ENCODE measurements at places on chromosomes 2 and 18.

DNA sequence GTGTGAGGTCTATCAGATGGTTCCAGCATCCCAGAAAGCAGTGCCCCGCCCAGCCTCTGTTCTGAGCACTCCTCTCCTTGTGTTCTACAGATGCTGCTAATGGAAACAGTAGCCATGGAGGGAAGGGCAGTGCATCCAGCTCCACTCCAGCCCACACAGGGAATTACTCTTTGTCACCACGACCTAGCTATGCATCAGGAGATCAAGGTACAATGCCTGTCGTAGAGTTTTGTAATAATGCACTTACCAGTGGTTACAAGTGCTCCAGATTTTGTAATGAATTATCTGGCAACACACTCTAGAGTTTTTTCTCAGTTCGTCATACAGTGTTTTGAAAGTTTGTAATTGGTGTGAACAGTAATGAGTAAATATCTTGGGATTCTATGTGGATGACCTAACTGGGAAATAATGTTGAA is 161.1 kb downstream of the ESCO1 start:
- no peak for DNase-seq

DNA sequence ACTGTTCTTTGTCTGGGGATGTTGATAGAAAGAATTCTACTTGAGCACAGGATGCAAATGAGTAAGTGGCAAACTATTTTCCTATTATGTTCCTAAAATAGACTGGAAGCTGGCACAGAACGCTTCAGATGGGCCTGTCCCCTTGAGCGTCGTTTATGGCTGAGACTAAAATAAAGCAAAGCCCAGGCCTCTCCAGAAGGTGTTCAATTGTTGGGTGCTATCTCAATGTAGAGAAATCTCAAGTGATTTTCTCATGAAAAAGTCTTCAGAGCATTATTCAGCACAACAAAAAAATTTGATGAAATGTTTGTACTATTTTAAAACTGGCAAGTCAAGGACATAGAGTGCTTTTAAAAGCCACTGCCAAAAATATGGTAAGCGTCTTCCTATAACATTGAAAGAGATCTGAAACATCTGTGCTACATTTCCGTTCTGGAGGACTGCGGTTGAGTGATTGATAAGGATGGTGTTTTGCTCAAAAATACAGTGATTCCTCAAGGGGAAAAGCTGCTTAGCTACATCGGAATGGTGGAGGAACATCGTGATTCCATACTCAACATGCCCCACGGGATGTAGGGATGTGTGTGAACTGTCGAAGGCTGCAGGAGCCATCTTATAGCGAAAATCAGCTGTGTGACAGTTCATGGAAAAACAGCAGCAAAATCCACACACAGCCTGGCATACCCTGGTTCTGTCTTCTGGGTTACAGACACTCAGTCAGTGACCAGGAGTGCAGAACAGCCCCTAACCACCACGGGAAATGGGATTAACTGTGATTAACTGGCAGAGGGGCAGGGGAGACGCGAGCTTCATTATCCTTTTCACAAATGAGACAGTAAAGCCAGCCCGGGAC is 10.4 kb upstream of the LRRFIP1 start:
- DNase-seq = no peak

- no peak for DNase-seq
These were observed 32.3 kb downstream of the FHOD3 start for GRCh38 chr18:36329684-36330434.

- peak; percentile 41 for DNase-seq
These were observed 54.8 kb upstream of the CCDC178 start for GRCh38 chr18:33495278-33495677.

DNA sequence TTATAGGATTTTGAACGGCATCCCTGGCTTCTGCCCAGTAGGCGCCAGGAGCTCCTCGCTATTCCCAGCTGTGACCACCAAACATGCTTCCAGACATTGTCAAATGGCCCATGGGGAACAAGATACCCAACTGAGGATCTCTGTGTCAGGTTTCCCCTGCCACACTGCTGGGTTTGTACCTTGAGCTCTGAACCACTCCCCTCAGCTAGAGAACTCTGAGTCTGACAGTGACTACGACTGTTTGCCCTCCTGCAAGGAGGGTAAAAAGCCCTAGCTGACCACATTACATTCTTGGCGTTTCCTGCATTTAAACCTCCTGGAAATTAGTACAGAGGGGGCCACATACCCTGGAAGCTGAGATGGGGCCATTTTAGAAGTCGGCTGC is 12.4 kb downstream of the LRRFIP1 start:
- DNase-seq = no peak

DNA sequence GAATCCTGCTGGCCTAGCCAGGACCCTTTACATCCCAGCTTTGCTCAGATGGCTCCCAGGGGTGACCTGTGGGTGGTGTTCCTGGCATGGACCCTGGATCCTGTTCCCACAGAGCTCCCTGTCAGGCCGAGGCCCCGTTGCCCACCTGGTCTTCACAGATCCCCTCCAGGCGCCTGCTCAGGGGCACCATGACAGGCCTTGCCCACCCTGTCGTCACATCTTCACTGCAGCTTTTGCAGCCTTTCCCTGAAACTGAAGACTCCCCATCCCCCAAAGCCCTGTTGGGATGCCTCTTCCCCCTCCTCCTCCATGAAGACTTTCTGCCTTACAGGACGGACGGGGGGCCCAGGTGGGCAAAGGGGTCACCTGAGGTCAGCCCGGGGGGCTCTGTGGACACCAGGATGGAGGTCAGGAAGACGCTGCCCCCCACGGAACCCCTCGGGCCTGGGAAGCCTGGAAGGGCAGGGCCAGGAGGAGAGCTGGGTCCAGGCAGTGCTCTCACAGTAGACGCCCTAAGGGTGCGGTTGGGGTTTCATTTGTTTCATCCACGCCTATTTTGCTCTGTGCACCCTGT is 13.0 kb upstream of the KIF1A start:
- DNase-seq = no peak

- DNase-seq = no peak
These were observed 1.3 kb downstream of the VWA3B start for GRCh38 chr2:98088261-98088660.

DNA sequence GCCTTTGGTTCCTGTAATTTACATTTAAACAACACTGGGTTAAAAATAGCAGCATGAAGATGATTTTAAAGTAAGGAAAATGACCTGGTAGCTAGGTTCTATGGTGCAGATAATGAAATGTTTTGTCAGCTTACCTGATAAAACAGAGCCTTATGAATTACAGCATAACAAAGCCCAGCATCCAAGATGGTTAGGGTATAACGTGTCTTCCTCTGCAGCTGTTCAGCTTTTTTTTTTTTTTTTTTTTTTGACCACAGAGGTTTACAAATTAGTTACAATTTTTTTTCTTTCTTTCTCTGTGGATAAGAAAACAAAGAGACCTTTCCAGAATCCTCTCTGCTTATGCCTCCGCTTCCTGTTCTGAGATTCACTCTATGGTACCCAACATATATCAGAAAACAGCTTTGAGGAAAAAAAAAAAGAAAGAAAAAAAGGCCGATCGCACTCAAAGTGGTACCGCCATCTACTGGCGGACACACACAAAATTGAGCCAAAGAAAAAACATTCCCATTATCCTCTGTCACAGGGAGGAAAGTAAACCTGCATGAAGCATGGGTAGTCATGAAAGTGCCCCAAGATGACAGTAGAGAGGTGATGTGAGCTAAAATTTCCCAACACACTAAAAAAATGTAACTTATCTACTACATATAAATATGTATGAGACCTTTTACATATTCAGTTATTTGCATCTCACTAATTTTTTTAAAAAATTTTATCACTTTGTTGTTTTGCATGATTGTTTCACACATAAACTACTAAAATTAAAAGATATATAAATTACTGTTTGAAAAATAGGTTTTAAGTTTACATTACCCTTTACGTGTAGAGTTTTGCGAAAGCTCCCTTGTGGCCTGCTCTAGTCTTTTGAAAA is at the start of gene SCN3A:
Gene SCN3A (minus strand): TSS at position 362 of the 871 bp plus-strand sequence. CDS start 27,656 bp downstream, outside the sequence.
- peak; percentile 48 for DNase-seq

- no peak for DNase-seq
These were observed 8.8 kb downstream of the IWS1 start for GRCh38 chr2:127517465-127517864.

DNA sequence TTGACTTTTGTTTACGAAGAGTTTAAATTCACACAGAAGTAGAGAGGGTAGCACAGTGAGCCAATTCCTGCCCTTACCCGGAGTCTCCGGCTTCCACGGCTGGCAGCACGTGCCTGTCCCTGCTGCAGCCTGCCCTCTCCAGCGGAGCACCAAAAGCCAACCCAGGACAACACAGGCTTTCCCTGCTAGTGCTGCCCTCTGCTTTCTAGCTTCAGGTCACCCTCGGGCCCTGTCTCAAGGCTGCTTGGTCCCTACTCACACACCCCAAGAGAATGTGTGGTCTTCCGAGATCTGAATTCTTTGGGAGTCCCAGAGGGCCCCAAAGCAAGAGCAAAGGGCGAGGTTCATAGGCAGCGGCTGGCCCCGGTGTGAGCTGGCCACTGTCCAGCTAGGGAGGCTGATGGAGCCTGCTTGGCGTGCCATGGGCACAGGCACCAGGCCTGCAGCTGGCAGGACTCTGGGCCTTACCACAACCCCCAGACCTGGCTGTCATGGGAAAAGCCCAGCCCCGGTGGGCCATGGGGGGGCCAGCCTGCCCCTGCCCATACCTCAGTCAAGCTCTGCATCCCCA is 7.0 kb upstream of the HS6ST1 start:
- no peak for DNase-seq

GRCh38 chr18:55462652-55463051 is 125.3 kb downstream of the TCF4 start:
- DNase-seq = no peak

DNA sequence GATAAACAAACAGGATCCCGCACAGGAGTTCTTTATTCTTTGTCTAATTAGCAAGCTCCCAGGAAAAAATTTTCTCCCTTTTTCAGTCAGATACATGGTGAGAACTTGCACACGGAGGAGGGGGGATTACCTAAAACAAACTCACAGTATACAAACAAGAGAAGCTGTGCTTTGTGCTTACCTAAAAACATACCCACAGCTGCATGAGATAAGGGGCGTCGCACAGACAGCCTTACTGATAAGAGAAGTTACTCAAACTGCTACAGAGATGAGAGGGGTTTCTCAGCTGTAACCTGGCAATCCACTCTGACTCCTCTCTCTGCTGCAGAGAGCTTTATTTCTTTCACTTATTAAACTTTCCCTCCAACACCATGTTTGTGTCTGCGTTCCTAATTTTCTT is 32.9 kb upstream of the ST3GAL5 start:
- DNase-seq = no peak

GRCh38 chr2:39780825-39781600 is 2.0 kb upstream of the THUMPD2 start:
- DNase-seq = no peak

DNA sequence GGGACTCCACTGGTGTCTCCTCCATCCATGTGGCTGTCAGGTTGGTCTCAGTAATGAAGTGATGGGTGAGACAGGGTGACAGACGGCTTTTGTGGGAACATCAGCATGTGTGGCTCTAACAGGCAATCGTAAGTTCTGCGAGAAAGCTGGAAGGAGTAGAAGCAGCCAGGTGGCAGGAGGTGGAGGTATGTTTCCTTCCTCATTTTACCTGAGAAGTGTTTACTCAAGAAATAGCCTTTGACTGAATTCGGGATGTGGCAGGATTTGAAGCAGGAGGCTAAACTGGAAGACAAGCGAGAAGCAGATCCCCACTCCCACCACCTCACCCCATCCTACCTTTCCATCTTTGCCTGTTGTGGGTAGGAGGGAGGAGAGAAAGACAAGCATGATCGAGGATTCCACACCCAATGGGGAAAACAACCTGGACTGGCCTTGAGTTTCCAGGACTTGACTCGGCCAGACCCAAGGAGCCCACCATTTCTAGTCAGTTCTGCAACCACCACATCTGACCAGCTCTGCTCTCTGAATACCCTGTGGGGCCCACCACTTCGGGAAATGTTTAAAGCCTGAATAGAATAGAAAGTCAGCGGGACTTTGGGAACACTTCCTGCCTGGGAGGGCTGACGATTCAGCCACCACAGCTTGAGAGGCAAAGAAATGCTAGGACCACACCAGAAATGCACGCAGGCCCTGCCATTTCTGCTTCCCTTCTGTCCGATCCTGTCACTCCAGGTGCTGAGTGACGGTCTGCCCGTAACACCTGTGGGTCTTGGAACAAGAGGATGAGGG is 1.2 kb downstream of the ABCG8 start:
- no peak for DNase-seq

GRCh38 chr18:22504251-22505030 is 86.7 kb upstream of the CTAGE1 start:
- no peak for DNase-seq

DNA sequence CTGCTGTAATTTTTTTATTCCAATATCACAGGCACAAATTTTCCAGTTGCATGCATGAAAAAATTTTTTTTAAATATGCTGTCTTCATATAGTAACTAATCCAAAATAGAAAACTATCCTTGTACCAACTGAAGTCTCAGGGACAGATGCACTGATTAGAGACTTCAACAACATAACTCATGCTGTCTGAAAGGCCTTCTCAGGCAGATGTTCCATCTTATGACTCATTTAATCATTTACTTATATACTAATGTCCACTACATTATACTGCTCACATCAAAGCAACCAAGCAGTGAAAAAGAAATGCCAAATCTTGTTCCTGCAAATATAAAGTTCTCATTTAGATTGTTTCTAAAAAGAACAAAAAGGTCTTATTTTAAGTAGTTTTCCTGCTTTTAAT is 53.1 kb downstream of the OLA1 start:
- no peak for DNase-seq

GRCh38 chr2:166417669-166418068 is 41.9 kb upstream of the SCN9A start:
- DNase-seq = no peak

- DNase-seq = no peak
These were observed 68.6 kb downstream of the ZC3H6 start for GRCh38 chr2:112343827-112344585.

- no peak for DNase-seq
These were observed 156.8 kb upstream of the RBMS1 start for GRCh38 chr2:160650196-160651118.

DNA sequence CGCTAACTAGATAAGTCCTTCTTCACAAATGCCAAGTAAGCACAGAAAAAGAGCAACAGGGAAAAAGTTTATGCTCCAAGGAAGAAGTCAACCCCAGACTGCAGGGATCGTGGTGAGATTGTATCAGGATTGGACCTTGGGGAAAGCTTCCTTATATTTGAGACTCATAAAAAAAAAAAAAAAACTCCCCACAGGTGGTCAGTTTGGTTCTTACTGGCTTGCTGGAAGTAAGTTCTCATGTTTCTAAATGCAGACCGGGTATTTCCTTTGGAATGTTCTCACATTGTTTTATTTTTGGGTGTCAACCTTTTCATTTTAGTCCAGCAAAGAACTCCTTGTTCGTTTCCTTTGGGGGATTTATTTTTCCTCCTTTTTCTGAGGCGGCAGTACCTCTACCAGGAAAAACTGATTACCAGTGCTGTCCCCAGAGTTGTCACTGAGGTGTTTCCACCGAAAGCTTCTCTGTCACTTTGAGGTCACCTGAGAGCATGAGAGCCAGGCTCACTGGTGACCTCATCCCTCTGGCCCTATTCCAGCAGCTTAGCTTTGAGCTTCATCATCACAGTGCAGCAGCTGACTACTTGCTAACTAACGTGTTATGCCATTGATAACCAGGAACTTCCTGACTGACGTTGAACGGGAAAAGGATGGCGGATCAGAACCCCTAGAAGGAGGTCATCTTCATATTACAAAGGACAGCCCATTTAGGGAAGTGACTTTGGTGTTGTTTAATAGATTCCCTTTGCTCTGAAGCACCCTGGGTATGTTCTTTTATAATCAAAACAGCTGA is 16.8 kb upstream of the ATP8B1 start:
- no peak for DNase-seq

All from iPS DF 6.9 (cell line).